ENCODE measurements at places on chromosomes 7 and 10. TPM values are rescaled to one million over a fixed set of nuclear protein-coding genes. Genes with fewer than 3 reads are reported as not detected.

The TBL2 gene
- 45.6 TPM for total RNA-seq

The SEMA3A gene
- total RNA-seq = 21.7 TPM

The ZNF775 gene
- total RNA-seq = 16.5 TPM

- DNase-seq = no peak
These were observed 18.6 kb upstream of the ZNF32 start for GRCh38 chr10:43667317-43667731.

- DNase-seq = peak; percentile 40
These were observed 50.0 kb upstream of the WIPI2 start for GRCh38 chr7:5139998-5140397.

- no peak for DNase-seq
These were observed 32.5 kb upstream of the VWDE start for GRCh38 chr7:12436126-12436525.

DNA sequence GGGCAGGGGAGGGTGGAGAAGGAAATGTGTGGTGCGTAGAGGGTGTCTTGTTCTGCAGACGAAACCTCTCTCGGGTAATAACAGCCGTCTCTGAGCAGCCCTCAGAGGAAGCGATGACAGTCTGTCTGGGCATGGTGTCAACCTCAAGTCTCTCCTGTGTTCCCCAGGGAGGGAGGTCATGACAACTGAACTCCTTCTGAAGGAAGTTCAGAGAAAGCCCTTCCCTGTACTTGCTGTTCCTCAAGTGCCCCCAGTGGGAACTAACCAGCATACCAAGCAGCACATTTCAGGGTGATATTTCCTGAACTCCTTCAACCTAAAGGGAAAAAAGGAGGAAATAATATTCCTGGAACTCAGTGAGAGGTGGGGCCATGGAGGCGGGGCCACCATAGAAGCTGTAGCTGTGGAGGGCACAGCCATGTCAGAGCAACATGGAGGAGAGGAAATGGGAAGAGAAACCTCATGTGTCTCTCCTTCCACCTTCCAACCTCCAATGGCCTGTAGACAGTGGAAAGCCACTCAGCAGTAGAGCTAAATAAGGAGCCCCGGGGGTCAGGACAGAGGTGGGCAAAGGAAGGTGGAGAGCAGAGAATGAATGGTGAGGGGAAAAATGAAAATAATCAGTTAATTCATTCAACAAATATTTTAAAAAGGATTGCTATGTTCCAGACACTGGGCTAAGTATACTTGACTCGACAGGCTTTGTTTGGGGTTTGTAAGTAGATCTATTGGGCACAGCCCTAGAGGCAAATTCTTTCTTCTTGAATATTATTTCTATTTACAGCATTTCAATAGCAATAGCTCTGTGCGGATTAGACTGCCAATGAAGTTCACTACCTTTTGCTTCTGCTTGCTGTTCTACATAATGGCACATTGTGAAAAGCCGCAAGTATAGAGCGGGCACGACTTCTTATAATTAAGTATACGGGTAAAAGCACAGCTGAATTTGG is 61.0 kb upstream of the AOAH start:
- DNase-seq = no peak
